Inflammatory macrophage (primary cell): ENCODE measurements at places on chromosomes 2 and 18.

DNA sequence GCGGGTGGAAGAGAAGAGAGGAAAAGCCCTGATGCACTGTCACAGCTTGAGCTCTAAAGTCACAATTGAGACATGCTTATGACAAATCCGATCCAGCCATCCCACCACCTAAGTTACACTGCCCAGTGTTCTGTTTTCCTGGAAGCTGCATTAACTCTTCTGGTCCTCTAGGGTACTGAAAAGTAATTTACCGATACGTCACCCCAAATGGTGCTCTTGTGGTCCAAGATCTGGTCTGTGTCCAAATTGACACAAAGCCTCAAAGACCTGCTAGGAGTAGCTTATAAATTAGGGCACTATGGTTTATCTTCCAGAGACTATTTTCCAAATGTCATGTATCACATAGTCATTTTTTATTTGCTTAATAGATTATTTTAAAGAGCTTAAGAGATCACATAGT is 186.7 kb upstream of the ETAA1 start:
- DNase-seq: no peak

- no peak for DNase-seq
Observed at GRCh38 chr18:70627182-70627802, 338.4 kb downstream of the SOCS6 start.

DNA sequence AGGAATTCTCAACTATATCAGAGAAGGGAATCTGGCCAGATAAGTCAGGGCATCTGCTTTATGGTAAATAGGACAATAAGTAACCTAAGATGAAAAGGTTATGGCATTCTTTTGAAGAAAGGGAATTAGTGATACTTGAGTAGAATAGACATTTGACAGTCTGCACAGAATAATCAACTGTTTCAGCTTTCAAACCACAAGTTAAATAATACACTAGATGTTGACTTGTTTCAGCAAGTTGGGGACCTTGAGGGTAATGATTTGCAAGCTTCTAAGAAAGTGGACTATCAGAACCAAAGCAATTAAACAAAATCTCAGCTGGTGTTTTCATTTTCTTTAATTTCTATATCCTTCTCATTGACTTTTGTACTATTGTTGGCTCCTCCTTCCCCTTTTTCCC is 54.5 kb downstream of the SLC39A10 start:
- no peak for DNase-seq

GRCh38 chr18:74791501-74792194 is 194.0 kb downstream of the ZNF407 start:
- DNase-seq: no peak

DNA sequence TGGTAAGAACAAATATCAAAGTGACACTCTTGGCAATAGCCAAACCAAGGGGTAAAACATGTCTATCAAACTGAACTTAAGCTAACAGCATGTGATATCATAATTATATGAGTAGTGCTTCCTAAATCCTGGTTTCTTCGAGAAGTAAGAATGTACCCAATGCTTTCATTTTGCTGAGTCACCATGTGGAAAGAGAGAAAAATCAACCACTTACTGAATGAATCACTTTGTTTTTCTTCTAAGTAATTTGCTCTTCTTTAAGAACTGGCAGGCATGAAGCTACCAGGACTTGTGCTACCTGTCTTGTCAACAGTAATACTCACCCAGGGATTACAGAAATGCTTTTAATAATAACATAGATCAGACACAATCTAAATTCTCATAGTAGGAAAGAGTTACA is 19.0 kb upstream of the DUSP19 start:
- DNase-seq: peak; percentile 13

- peak; percentile 7 for DNase-seq
Observed at GRCh38 chr18:9753846-9754245, 45.7 kb downstream of the RAB31 start.

DNA sequence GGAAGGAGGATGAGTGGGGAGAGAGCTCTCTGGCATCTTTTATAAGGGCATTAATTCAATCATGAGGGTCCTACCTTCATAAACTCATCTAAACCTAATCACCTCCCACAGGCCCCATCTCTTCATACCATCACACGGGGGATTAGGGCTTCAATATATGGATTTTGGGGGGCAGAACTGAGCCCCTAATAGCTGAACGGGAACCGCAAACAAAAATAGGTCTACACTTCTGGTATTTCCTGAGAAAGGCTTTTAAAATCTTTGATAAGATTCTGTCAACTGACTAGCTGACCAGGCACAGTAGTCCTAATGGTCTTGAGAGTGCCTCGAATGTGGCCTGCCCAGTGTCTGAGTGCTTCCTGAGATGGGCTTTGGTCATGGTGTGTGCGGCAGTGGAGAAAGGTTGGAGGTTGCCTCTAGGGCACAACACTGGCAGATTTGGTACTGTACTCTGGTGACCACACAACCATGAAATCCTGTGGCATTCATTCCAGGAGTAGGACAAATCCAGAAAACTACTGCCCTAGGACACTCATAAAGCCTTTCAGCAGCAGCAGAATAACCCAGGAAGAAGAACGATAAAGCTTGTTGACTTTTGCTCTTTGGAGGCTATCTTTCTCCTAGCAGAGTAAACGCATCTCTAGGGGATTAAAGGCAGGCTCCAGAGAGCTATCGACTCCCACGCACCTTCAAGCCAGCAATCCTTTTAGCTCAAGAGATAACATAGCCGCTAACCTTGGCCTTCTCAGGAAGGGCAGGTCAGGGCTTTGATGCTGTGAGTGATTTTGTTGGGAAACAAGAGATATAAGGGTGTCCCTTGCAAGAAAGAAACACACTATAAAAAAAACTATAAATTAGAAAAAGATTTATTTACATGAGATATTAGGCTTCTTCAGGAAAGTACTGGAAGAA is 12.3 kb upstream of the APOB start:
- no peak for DNase-seq

DNA sequence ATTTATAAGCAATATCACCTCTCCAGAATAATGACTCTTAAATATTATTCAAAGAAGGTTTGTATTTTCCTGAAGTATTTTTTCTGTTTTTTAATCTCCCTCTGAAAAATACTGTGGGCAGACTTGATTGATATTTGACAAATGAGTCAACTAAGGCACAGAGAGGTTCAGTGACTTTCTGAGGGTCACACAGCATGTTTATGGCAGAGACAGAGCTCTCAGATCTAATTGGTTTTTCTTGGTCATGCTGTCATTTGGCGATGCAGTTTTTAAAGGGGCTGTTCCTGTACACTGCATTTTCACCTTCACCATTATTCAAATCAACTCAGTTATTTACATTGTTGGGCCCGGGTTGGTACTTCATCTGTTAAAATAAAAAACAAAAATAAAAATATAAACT is 264.3 kb downstream of the LRRTM1 start:
- no peak for DNase-seq

DNA sequence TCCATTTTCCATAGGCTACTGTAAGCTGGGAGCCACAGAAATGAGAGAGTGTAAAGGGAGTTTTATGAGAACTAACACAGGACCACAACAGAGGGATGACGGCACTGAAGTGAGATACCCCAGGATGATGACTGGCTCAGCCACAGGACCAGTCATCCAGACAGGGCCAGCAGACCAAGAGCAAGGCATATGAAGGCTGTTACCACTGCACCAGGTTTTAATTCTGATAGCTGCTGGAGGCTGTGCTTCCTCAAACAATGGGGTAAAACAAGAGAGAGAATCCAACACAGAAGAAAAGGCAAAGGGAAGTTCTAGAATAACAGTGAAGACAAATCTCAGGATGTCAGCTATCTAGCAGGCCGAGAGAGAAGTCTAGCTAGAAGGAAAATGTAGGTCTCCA is 94.9 kb downstream of the BCL2 start:
- peak; percentile 35 for DNase-seq

GRCh38 chr2:33108483-33109443 is 162.0 kb downstream of the LTBP1 start:
- DNase-seq: no peak

DNA sequence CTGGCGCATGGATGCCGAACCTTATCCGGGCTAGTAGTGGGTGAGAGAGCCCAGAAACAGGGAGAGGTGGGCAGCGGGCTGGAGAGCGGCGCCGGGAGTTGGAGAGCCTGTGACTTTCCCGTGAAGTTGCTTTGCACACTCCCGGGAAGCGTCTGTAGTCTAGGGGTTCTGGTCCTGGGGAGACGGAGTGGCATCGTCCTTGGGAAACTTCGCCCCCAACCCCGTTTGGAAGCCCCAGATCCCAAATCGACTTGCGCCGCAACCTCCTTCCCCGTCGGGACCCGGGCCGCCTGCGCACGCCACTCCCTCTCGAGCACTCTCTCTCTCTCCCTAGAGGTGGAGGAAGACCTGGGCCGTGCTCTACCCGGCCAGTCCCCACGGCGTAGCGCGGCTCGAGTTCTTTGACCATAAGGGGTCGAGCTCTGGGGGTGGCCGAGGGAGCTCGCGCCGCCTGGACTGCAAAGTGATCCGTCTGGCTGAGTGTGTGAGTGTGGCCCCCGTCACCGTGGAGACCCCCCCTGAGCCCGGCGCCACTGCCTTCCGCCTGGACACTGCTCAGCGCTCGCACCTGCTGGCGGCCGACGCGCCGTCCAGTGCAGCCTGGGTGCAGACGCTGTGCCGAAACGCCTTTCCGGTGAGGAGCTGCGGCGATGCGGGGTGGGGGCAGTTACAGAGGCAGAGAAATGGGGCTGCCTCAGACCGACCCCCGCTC is 456 bp downstream of the DOK1 start:
- peak; percentile 34 for DNase-seq

DNA sequence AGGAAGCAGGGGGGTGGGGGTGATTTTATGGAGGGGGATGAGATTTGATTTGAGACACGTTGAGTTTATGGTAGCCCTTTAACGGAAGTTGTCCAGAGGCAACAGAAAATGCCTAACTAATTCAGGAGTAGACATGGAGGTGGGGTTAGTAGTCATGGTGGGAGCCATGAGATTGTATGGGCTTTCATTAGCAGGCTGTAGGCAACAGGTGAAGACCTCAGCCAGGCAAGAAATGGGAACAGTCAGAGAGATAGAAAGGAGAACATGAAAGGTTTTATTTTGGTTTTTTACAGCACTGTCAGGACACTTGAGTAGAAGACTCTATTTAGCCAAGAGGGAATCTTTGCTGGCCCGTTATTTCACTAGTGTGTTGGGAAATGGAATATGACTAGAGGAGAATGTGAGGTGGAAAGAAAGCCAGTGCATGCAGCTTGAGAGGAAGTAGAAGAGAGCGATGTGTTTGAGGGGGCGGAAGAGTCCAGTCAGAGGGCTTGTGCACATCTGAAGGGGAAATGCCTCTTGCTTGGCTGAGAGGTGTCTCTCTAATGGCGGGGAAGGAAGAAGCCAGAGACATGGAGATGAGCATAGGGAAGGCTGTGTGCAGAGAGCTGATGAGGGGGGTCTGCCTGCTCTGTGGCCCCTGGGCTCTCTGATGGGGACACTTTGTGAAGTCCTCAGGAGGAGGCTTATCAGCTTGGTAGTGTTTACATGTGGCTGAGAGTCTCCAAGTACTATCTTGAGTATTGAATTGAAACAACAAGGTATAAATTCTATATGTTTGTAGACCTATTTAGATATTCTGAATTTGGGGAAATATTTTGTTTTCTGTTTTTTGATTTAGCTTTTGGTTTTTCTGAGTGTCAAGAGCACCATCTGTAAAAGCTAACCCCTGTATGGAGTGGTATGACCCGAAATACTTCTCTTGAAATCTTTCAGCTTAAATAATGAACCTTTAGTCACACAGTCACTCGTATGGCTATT is 66.9 kb upstream of the ITM2C start:
- DNase-seq: peak; percentile 90

DNA sequence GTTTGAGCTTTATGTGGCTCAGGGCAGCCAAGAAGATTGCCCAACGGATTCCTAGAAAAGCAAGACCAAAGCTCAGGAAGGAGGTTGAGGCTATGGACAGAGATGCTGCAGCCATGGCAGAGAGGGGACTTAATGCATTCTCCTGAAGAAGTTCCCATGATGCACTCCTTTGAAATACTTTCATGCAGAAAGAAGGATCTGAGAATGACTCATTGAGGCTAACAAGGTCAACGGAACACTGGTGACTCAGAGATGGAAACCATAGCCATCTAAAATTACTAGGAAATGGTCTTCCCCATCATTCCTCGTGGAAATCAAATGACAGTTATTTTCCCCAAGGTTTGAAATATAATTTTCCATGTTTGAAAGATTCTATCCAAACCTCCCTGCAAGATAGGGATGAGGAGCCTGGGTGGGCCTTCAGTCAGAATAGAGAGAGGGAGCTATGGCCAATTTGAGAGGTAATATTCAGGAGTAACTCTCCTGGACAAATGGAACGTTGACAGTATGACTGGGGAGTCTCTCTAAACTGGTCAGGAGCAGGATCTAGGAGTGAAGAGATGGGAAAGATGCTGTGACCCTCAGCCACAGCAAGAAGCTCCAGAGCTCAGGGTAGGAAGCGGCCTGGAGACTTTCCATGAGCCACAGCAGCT is 63.0 kb downstream of the REEP1 start:
- DNase-seq: peak; percentile 19

DNA sequence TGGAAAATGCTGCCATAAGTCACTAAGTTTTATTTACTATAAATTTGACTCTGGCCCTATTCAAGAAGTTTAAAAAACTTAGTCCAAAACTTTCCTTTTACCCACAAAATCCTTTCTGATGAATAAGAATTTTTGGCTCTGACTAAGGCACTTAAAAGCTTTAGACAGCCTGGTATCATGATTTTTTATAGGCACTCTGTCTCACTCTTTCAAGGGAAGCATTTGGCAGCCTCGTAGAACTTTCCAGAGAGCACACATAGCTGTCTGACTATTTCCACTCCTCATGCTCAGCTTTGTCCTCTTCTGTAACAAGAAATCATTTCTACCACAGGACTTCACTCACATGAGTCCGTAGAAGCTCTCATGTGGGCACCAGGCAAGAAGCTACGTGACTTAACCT is 32.3 kb upstream of the XDH start:
- no peak for DNase-seq

DNA sequence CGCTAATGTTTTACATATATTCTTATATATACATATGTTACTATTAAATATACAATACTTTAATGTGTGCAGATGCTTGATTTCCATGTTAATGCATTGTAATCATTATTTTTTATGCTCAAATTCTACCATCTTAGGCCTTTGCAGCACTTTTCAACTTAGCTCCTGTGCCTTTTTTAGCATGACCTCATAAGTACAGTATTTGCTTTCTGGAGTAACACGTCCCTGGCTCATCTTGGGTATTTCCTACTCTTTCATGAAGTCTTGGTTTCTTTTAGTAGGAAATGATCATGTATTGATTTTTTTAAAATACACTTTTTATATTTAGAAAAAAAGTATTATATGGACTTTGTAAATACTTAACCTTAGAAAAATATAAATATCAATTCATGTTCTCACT is 36.5 kb downstream of the CAB39 start:
- DNase-seq: no peak
